PC-3 (cell line): ENCODE measurements at places on chromosomes 16 and 17. TPM values are rescaled to one million over a fixed set of nuclear protein-coding genes. Genes with fewer than 3 reads are reported as not detected.
A peak's percentile ranks its signal among the peaks of the same experiment; 100 is the strongest.

Gene MMP28
- total RNA-seq = 1.6 and 2.4 TPM in 2 replicates

GRCh38 chr16:47142486-47142820, 1.3 kb downstream of the NETO2 start:
- DNase-seq = peak; percentile 18

- no peak for DNase-seq
Measured at GRCh38 chr16:2102471-2102870, 33.2 kb downstream of the PKD1 start.

- DNase-seq = no peak
Measured at GRCh38 chr17:74935585-74936469, at the start of gene OTOP3. OTOP3 (plus strand) TSS chr17:74935898; CDS start chr17:74935922, 24 bp downstream.

DNA sequence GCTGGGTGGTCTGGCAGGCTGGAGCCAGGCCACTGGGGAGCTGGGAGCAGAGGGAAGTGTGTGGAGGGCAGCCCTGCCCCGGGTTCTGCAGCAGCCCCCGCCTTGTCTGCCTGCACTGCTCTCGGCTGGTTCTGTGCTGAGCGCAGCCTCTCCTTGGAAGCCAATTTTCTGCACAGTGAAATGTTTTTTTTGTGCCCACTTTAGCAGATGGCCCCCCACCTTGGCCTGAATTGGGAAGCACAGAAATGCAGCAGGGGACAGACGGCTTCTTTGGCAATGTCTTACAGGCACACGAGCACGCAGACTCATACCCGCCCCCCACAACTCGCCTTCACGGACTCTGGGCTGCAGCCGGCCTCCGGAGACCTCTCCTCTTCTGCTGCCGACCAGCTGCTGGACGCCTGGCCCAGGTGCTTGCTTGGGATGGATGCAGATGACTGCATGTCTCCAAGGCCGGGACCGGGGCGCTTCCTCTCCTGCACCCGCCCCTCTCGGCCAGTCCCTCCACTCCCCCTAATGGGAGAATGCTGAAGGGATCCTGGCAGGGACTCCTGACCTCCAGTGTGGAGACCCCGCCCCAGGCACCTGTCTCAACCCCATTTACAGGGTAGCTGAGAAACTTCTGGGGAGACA, 14.8 kb downstream of the NPTX1 start:
- DNase-seq = no peak

Gene SCN4A
- 0.06 TPM in 1 of 2 replicates, not detected in the other for total RNA-seq

Gene RAD51C
- total RNA-seq = 58.9 and 71.1 TPM in 2 replicates

GRCh38 chr16:48246066-48246465, 1.3 kb downstream of the ABCC11 start:
- no peak for DNase-seq

Gene TPSD1
- total RNA-seq = not detected in 2 replicates

GRCh38 chr17:57910462-57911420, 44.5 kb downstream of the CUEDC1 start:
- DNase-seq = no peak

- DNase-seq = no peak
Measured at GRCh38 chr16:24747441-24747840, 18.0 kb downstream of the TNRC6A start.

GRCh38 chr17:42784409-42784808, 4.0 kb downstream of the WNK4 start:
- DNase-seq = no peak

Gene TRIM72
- not detected in 2 replicates for total RNA-seq

DNA sequence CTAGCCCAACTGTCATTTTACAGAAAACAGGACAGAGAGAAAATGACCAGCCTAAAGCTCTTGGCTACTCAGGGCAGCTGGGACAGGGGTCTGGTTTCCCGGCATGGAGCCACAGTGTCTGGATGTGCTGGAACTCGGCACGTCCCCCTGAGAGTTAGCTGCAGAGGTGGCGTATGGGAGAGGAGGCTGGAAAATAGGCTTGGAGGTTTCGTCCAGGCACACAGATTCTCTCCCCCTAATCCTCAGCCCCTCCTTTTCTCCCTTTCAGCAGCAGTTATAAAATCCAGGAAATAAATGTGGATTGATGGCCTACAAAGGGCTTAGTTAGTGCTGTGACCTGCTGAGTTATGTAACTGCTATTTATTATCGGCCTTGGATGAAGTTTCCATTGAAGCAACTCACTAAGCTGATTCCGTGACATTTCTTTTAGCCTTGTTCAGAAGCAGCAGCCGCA, 89.5 kb upstream of the TOB1 start:
- DNase-seq = no peak

DNA sequence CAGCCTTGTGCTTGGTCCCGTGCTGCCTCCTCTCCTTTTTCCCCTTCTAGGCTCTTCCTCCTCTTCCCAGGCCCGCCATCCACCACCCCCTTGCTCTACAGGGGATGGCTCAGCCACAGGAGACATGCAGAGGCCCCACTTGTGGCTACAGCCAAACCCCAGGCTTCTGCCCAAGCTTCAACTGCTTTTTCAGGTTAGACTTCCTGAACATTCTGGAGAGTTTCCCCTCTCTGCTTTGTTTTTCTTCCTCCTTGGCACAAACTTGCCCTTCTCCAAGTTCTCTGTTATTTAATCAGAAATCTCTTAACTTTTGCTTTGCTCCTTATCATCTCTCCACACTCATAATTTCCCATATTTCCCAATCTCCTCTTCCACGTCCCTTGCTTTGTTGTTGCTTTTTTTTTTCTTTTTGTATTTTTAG, 18.3 kb upstream of the HAS3 start:
- no peak for DNase-seq

GRCh38 chr16:75086688-75087374, 29.7 kb downstream of the LDHD start:
- no peak for DNase-seq

GRCh38 chr17:50634224-50634914, at the start of gene ABCC3:
ABCC3 (plus strand) TSS chr17:50634881; CDS start chr17:50634937, 56 bp downstream.
- DNase-seq = peak; percentile 75

- no peak for DNase-seq
Measured at GRCh38 chr17:36069136-36069535, 5.1 kb downstream of the CCL18 start.

DNA sequence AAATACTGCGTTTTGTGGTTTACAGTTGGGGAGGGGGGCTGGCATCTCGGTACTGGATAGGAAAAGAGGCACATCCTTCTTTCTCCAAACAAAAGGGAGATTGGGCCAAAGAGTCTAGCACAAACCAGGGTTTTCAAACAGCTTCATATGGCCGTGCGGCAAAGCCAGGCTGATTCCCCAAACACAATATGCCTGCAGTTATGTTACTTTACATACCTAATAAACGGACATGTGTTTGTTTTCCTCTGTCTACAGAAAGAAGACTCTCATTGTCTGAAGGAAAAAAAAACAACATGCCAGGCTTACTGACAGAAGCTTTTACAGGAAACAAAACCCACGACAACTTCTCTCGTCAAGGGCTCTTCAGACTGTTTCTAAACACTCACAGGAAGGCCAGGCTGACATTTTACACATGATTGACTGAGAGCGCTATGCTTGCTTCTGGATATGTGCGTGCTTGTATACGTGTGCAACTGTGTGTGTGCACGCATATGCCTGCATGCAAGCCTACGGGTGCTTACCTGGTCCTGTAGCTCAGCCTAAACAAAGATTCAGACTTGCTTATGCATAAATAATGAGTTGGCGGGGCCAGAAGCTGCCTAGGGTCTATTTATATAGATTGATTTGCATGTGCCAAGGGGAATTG, 461.0 kb upstream of the C16orf82 start:
- DNase-seq = no peak

- no peak for DNase-seq
Measured at GRCh38 chr16:60329108-60329507, 1595.0 kb upstream of the GOT2 start.

DNA sequence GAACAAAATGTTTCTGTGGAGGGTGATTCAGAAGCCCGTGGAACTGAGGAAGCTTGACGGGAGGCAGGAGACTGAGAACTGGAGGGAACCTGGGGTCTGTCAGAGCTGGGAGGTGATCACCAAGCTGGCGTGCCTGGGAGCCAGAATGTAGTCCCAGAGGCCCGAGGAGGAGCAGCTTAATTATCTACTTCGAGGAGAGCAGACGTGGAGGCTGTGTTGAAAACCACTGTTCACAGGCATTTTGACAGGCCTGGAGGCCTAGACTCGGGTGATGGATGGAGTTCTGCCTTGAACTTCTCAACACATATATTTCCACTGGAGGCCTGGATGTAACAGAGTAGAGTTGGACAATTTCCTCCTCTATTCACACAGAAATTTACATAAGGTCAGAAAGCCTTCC, 177.7 kb upstream of the SALL1 start:
- DNase-seq = no peak

GRCh38 chr16:67173808-67174705, 3.7 kb downstream of the NOL3 start:
- peak; percentile 87 for DNase-seq

Gene SOST
- total RNA-seq = not detected in 2 replicates

DNA sequence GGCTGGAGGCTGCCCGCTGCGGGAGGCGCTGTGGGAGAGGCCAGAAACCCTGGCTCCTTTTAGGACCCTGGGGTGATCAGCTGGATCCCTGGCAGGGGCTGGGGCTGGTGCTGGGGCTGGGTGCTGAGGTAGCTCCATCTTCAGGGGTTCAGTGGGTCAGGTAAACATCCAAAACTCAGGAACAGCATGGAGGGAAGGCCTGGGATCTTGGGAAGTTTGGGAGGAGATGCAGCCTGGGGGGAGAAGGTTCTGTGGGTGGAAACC, 21.0 kb downstream of the ADGRG5 start:
- DNase-seq = no peak

- DNase-seq = peak; percentile 45
Measured at GRCh38 chr17:2853283-2854142, 57.3 kb downstream of the RAP1GAP2 start.

Gene DRC7
- total RNA-seq = not detected in 2 replicates

DNA sequence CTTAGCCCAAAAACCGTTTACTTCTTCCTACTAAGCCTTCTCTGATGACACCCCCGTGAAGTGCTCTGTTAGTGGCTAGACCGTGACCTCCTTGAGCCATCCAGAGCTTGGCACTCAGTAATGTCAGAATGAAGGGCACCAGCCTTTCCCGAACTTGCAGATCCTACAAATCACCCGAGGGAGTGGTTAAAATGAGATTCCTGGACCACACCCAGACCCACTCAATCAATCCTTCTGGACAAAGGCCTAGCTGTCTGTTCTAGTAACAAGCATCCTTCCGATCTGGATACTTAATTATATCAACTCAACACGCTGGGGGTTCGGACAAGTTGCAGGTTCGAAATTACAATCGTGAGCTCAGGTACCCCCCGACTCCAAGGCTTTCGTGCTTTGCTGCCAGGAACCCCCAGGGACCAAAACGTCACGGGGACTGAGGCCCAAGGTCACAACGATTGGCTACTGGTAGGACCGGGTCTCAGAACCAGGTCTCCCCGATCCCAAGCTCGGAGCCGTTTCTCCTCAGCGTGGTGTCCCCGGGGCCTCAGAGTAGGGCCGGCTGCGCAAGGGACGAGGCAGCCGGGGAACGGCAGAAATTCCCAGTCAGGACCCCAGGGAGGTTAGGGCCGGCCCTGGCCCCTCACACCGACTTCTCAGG, 527 bp downstream of the CIAPIN1 start:
- DNase-seq = peak; percentile 16

Gene C17orf75
- 17.5 and 27.0 TPM in 2 replicates for total RNA-seq

GRCh38 chr17:65039336-65039988, 17.1 kb downstream of the GNA13 start:
- peak; percentile 86 for DNase-seq

Gene ITGAL
- total RNA-seq = not detected in 2 replicates

DNA sequence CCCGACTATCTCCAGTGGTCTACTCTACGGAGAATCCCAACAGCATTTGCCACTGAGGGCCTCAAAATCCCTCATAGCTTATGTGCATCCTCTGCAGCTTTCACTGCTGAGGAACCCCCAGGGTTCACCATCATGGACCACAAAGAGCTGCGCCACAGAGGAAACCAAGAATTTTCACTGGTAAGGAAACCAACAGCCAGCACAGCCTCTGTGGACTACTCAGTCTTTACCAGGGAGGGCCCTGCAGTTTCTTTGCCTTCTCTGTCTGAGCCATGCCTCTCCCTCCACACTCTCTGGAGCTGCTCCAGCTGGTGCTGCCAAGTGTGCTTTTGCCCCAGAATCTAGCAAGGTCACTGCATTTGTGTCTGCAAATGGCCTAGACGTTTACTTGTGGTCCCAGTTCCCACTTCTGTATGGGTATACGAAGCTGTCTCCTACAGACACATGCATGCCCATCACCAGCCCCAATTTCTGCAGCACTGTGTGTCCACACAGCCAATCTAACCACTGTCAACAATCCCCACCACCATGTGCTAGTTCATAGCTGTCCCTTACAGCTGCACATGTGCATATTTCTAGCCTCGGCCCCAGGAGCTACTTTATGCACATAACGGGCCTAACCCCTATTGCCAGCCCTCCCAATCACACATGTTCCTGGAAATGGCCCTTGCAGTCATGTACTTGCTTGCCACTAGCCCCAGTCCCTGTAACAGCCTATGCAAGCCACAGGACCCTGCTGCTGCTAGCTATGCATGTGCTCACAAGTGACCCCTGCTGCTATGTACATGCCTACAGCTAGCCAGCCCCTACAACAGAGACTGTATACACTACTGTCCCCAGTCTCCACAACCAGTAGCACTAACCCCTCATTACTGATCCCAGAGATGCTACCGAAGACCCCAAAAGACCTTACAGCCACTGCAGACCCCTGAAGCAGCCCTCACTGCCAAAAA, 1437.4 kb downstream of the CDH11 start:
- DNase-seq = no peak

GRCh38 chr17:29571486-29571882, 3.0 kb downstream of the TP53I13 start:
- DNase-seq = no peak

Gene TEX14
- 0.12 and 0.29 TPM in 2 replicates for total RNA-seq

GRCh38 chr17:82892899-82893565, 53.2 kb upstream of the ZNF750 start:
- DNase-seq = no peak

GRCh38 chr17:56595831-56596690, 2.6 kb downstream of the NOG start:
- peak; percentile 67 for DNase-seq

DNA sequence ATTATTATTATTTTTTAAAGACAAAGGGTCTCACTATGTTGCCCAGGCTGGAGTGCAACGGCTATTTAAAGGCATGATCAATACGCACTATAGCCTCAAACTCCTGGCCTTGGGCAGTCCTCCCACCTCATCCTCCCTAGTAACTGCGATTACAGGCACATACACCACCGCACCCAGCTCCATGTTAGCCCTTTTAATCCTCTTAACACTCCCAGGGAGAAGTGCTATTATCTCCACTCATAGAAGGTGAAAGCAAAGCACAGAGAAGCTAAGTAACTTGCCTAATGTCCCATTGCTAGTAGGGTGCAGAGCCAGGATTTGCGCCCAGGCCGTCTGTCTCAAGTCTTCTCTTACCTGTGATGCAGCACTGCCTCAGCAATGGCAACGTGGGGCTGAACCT, 5.0 kb downstream of the HAS3 start:
- DNase-seq = no peak

- DNase-seq = no peak
Measured at GRCh38 chr17:32458371-32458770, 14.1 kb downstream of the PSMD11 start.

GRCh38 chr17:38705803-38706504, 881 bp downstream of the MLLT6 start:
- DNase-seq = peak; percentile 24

Gene MAPT
- 2.7 and 3.6 TPM in 2 replicates for total RNA-seq

Gene RNF112
- total RNA-seq = 0.18 and 1.0 TPM in 2 replicates
